Naive thymus-derived CD8-positive, alpha-beta T cell (primary cell): ENCODE measurements at places on chromosomes 11 and 22.

DNA sequence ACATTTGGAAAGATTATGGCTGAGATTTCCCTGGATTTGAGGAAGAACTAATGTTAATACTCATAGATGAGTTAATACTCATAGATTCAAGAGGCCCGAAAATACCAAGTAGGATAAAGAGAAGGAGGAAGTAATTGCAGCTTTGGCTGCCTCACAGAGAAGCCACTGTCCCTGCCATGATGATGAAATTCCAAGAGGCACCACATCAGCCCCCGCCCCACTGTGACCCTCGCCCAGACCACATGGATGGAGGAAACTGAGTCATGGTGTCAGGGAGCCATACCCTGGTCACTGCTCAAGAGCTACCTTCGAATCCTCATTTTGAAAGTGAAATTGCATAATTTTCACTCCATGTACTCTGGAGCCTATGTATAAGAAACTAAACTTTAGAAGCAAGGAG is 92.9 kb upstream of the SLC22A12 start:
- DNase-seq = no peak

GRCh38 chr11:130580372-130580771 is 131.9 kb downstream of the ADAMTS15 start:
- DNase-seq = no peak

GRCh38 chr11:68970921-68971636 is 9.7 kb downstream of the MRGPRD start:
- DNase-seq = no peak

DNA sequence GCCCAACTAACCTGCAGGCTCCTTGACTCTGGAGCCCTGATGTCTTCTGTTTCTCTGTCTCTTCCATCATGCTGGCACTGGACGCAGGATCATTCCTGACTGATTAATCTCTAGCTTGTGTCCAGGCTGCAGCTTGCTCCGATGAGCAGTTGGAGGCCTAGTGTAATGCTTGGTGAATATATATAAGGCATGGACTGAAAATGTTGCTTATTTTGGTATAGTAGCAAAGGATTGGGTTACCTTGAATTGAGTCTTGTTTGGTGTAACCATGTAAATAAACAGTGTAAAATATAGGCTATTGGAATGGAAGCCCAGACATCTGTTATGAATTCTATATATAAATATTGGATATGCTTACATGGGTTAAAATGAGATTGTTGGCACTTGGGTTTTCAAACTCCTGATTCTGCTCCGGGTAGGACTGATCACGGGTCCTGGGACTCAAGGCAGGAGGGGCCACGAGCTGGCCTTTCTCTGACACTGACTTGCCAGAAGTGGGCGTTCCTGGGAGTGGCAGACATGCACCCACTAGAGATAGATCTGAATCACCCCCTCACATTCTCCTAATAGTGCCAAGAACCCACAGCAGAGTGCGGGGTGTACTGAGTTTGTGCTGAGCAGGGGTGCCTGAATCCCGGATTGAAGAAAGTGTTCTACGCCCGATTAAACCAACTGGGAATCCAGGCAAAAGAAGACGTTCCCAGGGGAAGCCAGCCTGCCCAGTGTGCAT is 25.8 kb downstream of the LRP5 start:
- no peak for DNase-seq

DNA sequence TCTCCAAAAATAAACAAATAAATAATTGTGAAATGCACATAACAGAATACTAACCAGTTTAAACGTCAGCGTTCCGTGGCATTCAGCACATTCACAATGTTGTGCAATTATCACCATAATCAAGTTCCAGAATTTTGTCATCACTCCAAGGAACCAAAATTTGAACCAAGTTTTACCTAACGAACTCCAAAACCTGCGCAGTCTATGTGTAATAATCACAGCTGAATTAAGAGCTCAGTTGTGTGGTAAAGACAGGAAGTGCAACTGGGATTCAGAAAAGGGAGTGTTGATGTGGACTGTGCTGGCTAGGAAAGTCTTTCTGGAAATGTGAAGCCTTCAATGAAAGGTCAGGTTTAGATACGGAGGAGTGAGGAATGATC is 5.4 kb upstream of the MCAM start:
- no peak for DNase-seq
